ENCODE measurements at places on chromosomes 16 and 17. TPM values are rescaled to one million over a fixed set of nuclear protein-coding genes. Genes with fewer than 3 reads are reported as not detected.

RGS9 gene
- total RNA-seq, result 1.7 TPM

SLC4A1 gene
- not detected for total RNA-seq

FBXW10 gene
- total RNA-seq, result 0.33 TPM

HBZ gene
- total RNA-seq, result not detected

STAC2 gene
- total RNA-seq, result not detected

CCDC144A gene
- total RNA-seq, result 6.3 TPM

All from melanocyte of skin (primary cell).